ENCODE measurements at places on chromosomes 1 and 21.
A peak's percentile ranks its signal among the peaks of the same experiment; 100 is the strongest.

DNA sequence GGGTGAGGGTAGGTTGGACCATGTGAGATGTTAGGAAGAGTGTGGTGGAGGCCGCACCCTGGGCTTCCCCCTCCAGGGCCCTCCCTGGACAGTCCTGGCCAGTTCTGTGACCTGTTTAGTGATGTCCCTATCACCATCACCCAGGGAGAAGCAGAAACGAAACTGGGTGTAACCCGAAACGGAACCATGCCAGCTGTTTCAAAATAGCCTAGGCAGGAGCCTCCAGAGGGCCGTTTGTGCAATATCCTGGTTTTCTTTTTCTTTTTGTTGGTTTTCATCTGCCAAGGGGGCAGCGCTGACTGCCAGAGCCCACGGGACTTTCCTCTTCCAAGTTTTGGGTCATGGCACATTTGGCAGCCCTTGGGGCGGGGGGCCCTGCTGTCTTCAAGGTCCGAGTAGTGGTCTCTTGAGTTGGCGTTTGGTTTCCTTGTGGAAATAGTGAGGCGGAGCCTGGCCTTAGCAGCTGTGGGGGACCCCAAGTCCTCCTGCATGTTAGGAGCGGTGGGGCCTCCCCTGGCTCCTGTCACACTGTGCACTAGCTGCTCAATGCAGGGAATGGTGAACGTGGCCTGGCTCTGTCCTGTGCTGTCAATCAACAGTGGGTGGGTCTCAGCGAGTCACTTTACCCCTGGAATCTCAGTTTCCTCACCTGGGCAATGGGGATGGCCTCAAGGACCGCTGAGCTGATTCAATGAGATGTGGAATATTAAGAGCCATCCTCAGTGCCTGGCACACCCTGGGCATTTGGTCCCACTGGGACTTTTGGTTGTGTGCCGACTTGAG lies 90.7 kb downstream of the ARHGEF10L start:
- no peak for DNase-seq

DNA sequence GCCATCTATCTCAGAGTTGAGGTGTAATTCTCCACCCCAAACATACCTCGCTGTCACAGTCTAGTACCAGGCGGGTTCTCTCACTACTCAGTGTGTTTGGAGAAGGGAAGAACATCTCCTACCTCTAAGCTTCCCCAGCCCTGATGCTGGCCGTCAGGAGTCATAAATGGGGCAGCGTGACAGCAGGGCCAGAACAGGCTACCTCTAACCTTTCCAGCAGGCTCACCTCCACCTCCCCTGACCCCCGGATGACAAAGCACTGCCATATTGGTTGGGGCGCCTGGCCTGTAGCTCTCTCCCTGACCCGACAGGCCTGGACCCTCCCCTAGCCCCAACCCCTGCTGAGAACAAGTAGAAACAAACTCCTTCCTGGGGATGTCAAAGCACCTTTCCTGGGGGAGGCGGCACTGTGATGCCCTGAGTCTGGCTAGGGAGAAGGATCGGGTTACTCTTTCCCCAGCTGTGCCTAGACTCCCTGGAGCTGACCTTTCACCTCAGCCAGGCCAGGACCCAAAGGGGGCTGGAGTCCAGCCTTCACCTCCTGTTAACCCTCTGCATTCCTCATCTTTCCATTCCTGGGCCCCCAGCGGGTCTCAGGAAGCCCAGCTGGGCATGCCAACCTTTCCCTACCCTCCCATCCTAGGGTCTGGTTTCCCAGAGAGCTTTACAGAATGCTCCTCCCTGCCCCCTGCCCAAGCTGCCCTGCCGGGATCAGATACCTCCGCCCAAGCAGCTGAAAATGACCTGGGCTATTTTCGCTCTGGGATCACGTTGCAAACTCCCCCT lies 34.2 kb downstream of the AHDC1 start:
- no peak for DNase-seq

DNA sequence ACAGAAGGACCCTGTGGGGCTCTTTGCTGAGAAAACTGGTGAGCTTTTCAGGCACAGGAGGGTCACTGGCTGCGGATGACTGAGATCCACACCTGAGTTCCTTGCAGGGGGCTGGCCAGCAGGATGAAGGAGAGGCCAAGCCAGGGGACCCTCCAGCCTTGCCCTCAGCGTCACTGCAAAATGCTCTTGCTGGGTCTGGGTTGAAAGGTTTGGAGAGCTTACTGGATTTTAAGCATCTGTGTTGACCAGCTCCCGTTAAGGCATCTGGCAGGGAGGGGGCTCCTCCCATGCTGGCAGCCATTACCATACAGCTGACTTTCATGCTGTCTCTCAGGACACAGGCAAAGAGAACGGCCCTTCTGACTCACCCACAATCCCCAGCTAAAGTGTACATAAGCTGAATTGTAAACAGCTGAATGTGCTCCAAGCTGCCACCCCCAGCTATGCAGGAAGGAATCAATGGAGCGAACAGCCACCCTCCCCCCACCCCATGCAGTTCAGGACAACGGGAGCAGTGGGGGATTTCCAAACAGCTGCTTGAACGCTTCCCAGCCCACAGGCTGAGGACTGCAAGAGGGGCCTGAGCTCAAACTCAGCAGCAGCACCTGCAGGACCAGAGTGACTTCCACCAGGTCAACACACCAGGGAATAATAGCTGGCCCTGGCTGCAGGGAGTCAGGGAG lies 21.3 kb upstream of the A3GALT2 start:
- no peak for DNase-seq

- DNase-seq = peak; percentile 62
Observed at GRCh38 chr1:202145068-202145743, 669 bp upstream of the ARL8A start.

DNA sequence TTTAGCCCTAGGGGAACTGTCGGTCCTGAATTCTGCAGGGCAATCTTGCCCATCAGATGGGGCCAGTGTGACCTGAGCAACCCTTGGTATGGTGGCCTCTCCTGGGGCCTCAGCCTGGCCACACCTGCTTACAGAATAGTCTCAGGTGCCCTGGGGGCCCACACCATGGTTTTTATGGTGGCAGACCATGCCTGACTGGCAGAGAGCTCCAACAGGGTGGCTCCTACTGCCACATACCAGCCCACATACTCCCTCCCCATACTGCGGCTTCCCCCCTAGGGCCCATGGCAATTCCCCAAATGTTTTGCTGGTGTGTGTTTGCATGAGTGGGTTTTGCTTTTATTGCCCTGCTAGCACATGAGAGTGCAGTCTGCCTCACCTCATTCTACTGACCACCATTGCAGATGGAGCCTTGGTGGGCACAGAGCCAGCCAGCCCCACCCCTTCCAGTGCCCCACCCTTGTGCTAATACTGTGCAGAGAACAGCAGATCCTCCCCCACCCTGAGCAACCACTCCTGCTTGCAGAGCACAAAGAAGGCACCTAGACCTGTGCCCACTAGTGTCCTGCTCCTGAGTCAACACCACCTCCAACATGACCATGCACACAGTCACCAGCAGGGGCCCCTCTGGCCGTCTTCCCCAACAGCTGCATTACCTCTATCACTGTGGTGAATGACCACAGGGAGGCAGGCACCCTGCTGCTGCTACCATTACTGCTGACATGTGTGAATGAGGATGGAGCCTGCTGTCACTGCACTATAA lies 86.8 kb downstream of the GDAP2 start:
- DNase-seq = peak; percentile 26

DNA sequence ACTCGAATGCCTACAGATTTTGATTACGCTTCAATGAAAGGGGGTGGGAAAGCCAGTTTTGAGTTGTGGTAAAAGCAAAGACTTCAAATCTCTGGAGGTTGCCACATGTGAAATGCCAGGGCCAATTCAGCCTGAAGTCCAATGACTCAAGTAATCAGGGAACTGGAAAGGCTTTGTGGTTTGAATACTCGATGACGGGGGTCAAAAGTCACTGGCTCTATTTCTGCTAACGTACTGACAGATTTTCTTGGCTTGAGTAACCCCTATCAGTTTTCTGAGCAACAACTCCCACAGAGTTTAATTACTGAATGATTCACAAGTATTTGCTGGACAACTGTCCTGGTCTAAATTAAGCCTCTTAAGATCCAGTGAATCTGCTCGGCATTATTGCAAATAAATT lies 152.2 kb downstream of the SIPA1L2 start:
- no peak for DNase-seq

GRCh38 chr1:62637392-62638105 lies 40.2 kb downstream of the ANGPTL3 start:
- peak; percentile 24 for DNase-seq

DNA sequence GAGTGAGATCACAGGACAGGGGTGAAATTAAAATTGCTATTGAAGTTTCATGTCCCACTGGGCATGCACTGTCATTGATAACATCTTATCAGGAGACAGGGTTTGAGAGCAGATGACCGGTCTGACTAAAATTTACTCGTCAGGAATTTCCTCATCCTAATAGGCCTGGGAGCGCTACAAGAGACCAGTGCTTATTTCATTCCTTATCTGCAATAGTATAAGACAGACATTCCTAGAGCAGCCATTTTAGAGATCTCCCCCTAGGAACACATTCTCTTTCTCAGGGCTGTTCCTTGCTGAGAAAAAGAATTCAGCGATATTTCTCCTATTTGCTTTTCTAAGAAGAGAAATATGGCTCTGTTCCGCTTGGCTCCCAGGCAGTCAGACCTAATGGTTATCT lies 181.4 kb upstream of the ETV3 start:
- peak; percentile 50 for DNase-seq

DNA sequence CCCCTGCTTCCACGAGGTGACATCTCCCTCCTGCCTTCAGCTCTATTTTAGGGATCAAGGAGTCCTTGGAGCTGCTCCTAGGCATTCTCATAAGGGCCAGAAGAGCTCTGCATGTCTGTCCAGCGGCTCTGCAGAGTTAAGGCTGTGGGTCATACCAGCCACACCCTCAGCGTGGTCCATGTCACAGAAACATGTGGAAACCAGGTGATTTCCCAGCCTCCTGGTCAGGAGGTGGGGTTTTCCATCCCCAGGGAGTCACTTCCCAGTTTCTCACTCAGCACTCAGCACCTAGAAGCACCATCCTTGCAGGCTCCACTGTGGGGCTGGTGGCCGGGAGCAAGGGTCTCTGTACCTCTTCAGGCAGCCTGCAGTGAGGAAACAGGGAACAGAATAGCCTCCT lies 1.4 kb upstream of the TNFRSF1B start:
- no peak for DNase-seq

- no peak for DNase-seq
Observed at GRCh38 chr1:163054181-163054591, 15.0 kb upstream of the RGS4 start.

- DNase-seq = no peak
Observed at GRCh38 chr1:68919075-68919474, 422.2 kb upstream of the DEPDC1 start.

DNA sequence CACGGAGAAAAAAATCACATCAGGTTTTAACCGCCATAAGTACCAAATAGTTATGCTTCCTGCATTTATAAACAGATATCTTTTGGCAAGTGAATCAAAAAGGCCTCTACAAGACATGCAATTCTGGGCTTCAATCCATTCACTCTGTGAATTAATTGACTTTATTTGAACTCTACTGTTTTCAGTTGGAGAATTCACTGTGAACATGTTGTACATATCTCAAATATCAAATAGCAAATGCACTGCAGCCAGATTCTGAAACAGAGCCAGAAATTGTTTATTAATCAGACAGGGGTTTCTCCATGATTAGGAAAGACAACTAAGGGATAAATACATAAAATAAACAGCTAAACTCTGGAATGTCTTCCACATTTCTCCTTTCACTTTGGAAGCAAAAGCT lies 445.4 kb upstream of the NFIA start:
- no peak for DNase-seq

DNA sequence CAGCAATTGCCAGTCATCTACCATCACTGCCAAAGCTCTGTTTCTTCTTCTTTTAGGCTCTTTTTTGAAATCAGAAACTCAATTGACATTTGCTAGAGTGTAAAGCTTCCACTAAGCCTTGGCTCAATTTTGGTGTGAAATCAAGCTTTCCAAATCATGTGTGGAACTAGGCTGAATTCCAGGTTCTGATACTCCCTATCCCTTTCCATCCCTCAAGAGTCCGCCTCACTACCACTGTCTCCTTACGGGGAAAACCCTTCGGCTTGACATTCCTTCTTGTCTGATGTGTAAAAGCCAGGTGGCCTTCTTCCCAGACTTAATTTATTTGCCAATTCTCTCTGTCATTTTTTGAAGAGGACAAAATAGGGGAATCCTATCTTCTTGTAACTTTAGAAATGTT lies 47.2 kb upstream of the PRMT6 start:
- DNase-seq = no peak

- peak; percentile 75 for DNase-seq
Observed at GRCh38 chr1:165816826-165817497, 10.5 kb upstream of the UCK2 start.

GRCh38 chr1:237664348-237664747 lies 226.4 kb downstream of the ZP4 start:
- no peak for DNase-seq

- DNase-seq = no peak
Observed at GRCh38 chr1:43600033-43601020, 49.6 kb upstream of the KDM4A start.

GRCh38 chr21:42781971-42782722 lies 97.2 kb downstream of the WDR4 start:
- no peak for DNase-seq

DNA sequence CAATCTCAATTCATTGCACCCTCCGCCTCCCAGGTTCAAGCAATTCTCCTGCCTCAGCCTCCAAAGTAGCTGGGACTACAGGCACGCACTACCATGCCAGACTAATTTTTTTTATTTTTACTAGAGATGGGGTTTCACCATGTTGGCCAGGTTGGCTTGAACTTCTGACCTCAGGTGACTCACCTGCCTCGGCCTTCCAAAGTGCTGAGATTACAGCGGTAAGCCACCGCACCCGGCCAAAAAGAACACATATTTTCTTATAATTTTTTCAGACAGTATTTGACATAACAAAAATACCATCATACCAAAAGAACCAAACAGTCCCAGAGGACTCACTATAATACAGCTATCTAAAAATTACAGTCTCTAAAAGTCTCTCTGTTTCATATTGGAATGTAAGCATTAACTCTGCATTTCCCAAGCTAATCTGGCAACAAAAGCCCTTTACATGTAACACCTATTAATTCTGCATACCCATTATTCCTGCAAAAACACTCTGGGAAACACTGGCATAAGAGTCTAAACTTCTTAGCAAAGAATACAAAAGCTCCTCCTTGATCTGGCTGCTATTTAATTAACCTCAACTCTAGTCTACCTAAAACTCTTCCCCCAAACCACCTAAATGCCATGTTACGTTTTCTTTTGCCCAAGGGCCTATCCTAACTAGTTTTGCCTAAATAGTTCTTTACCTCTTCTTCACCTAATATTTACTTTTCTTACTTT lies 26.9 kb downstream of the WDR26 start:
- DNase-seq = no peak

- DNase-seq = peak; percentile 88
Observed at GRCh38 chr1:226882631-226883409, 12.4 kb downstream of the PSEN2 start.

GRCh38 chr21:32003411-32003810 lies 130.6 kb downstream of the HUNK start:
- no peak for DNase-seq

DNA sequence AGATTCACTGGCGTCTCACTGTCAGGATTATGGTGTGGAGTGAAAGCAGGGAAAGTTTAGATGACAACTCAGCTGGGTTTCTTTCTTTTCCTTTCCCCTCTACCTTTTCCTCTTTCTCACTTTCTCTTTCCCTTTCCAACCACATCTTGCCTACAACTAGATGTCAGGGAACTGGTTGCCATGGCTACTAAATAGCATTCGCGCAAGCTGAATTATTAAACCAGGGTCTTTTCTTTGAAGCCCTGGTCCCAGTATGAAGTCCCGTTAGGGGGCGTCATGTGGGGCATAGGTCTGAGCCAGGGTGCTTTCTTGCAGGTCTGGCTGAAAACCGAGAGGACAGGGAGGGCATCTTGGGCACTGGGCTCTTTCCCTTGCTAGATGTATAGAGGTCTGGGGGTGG lies 168.4 kb upstream of the CACNA1E start:
- DNase-seq = no peak

- DNase-seq = peak; percentile 20
Observed at GRCh38 chr1:94247138-94248094, 10.0 kb upstream of the ARHGAP29 start.
